ENCODE measurements at places on chromosomes 7 and 10. TPM values are rescaled to one million over a fixed set of nuclear protein-coding genes. Genes with fewer than 3 reads are reported as not detected.

GRCh38 chr10:118256825-118257570 lies 85.1 kb downstream of the FAM204A start:
- no peak for DNase-seq

DNA sequence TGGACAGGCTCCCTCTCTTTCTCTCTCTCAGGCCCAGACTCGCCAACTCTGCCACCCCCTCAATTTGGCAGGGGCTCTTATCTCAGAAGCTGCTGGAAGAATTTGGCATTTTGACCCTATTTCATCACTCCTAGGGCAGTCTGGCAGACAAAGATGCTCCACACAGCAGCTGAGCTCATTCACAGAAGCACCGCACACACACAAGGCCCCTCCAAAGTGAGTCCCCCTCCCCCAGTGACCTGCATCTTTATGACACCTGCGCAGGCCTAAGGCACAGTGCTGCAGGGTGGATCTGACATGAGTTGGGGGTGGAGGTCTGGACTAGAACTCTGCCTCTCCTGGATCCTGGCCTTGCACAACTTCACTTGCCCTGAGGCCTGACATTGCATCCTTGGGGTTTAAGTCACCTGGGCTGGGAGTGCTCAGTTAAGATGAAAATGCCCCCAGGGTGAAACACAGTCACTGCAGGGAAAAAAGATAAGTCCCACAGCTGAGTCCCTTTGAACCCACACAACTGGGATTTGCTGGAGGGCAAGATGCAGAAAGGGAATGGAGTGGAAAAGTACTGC lies 41.1 kb upstream of the DUSP5 start:
- DNase-seq = no peak

GRCh38 chr7:140539461-140539860 lies 60.2 kb upstream of the MKRN1 start:
- no peak for DNase-seq

GRCh38 chr10:79904671-79905321 lies 44.1 kb downstream of the SFTPD start:
- peak; percentile 14 for DNase-seq

DNA sequence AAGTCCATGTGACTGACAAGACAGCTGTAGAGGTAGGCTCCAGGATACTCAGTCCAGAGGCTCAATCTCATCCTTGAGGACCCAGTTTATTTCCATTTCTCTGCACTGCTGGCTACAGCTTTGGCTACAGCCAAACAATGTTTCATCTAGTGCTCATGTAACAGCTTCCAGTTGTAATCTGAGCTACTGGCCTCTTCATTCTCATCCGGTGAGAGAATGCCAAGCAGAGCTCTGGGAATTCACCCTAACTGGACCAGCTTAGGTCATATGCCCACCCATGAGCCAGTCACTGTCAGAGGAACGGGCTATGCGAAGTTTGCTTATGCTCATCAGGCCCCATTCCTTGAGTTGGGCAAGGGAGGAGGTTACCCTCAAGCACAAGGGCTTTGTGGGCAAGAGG lies 192.9 kb downstream of the EVX1 start:
- no peak for DNase-seq

DNA sequence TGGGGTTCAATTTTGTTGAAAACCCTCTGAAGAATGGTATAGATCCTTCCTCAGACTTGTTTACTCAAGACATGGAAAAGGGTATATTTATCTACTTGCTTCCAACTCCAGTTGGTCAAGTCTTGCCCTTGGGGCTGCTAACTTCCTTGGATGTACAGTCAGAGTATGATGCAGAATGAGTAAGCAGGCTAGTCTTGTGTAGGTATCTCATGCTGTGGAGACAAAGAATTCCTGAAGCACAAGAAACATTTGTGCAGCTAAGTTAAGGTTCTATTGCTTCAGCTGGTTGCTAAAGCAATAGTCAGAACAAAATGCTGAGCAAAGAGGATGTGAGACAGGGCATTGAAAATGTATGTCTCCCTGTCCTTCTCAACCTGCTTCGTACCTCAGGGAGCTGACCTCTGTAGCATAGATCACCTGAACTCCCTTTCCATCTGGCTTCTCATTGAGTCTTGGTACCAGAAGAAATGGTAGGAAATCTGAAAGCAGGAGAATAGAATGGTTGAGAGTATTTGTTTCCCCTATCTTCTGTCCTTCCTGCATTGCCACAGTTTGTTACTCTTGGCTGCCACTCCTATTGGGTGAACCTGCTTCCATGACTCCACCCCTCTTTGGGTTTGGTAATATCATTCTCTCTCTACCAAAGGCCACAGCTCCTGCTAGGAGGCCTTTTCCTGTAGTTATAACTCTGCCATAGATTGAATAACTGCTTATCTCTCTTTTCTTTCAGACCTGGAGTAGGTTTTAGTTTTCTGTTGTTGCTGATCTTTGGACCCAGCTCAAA lies 346.0 kb downstream of the PHF14 start:
- no peak for DNase-seq

DNA sequence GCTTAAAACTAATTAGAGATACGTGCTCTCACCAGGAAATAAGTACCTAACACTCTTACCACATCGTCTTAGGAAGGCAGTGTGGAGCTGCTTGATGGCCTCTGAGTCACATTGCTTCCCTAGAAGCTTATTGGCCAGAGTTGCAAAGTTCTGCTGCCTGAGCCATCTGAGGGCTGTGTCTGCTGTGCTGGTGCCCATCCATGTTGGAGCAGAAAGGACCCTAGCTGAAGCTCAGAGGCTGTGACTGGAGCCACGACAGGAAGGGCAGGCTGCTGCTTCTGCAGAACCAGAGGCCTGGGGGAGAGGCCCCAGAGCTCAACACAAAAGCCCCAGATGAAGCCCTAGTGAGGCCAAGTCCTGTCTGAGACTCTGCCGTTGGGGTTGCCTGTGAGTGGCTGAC lies 64.8 kb upstream of the IGFBP3 start:
- DNase-seq = no peak

DNA sequence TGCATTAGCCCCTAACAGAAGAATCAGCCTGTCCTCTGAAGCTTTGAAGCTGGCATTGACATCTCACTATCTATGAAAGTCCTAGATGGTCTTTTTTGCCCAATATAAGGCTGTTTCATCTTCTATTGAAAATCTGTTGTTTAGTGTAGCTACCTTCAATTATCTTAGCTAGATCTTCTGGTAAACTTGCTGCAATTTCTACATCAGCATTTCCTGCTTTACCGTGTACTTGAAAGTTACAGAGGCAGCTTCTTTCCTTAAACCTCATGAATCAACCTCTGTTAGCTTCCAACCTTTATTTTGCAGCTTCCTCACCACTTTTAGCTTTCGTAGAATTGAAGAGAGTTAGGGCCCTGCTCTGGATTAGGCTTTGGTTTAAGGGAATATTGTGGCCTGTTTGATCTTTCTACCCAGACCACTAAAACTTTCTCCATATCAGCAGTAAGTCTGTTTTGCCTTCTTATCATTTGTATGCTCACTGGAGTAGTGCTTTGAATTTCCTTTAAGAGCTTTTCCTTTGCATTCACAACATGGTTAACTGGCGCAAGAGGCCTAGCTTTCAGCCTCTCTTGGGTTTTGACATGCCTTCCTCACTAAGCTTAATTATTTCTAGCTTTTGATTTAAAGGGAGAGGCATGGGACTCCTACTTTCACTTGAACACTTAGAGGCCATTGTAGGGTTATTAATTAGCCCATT lies 32.5 kb downstream of the ARID5B start:
- DNase-seq = no peak

- no peak for DNase-seq
These were observed 295.9 kb upstream of the TMEM229A start for GRCh38 chr7:124328774-124329173.

DNA sequence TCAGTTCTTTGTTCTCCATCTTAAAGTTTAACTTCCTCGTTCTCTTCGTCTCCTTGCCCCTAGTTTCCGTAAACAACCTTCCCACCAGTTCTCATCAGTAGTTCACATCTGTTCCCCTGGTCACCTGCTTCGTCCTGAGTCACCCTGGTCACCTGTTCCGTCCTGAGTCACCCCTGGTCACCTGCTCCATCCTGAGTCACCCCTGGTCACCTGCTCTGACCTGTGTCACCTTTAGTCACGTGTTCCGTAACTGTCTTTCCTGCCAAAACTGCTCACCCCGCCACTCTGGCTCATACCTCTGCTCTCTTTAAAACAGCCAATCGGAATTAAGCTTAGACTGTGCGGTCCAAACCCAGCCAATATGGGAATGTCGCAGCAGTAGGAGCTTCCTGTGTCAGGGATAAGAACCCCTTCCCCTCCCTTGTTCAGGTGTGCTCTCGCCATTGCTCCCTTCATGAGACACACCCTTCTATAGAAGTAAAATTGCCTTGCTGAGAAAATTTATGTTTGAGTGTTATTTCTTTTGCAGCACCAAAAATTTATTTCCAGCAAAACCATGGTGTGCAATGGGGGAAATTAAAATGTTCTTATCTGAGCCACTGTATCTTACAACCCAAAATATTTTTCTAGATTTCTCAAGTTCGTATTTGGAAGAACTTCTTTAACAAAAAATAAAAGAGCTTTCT lies 112.2 kb downstream of the VIM start:
- DNase-seq = no peak

GRCh38 chr10:90798482-90798881 lies 59.4 kb downstream of the HTR7 start:
- DNase-seq = no peak

Gene PRLHR
- total RNA-seq = not detected

Gene TEX36
- not detected for total RNA-seq

Gene CTAGE4
- 0.28 TPM for total RNA-seq
